ENCODE measurements at places on chromosomes 2 and 18. TPM values are rescaled to one million over a fixed set of nuclear protein-coding genes. Genes with fewer than 3 reads are reported as not detected.
A peak's percentile ranks its signal among the peaks of the same experiment; 100 is the strongest.

The VAMP8 gene
- 28.7 TPM for total RNA-seq

The FN1 gene
- total RNA-seq: not detected

The C18orf54 gene
- total RNA-seq: 0.33 TPM

The GATA6 gene
- 4.3 TPM for total RNA-seq

The DAPL1 gene
- not detected for total RNA-seq

The SMC6 gene
- total RNA-seq: 5.0 TPM

The EML6 gene
- total RNA-seq: 0.35 TPM

The IL1B gene
- total RNA-seq: not detected

The RGPD4 gene
- total RNA-seq: 0.30 TPM

The ZSWIM2 gene
- total RNA-seq: not detected

The CYP27A1 gene
- not detected for total RNA-seq

The SLC66A2 gene
- 53.4 TPM for total RNA-seq

The CPO gene
- total RNA-seq: not detected

The ZNF804A gene
- not detected for total RNA-seq

DNA sequence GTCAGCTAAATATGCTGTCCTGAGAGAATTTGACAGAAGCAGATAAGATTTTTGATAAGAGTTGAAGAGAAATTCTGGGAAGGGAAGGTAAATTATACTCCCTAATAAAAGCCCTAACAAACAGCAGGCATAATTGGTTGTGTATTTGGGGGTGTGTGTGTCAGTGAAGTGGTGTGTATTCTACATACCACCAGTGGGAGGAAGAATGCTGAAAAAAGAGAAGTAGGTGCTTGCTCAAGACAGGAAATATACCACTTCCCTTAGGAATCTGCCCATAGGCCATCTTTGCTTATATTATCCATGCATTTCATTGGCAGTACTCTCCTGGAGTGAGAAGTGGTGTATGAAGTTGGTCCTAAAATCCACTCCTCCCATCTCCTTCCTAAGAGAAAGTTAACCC, 76.2 kb downstream of the FMNL2 start:
- DNase-seq: no peak

- DNase-seq: peak; percentile 49
Observed at GRCh38 chr2:224982910-224983711, 59.2 kb downstream of the DOCK10 start.

- DNase-seq: no peak
Observed at GRCh38 chr2:42317486-42317885, 43.5 kb downstream of the COX7A2L start.

DNA sequence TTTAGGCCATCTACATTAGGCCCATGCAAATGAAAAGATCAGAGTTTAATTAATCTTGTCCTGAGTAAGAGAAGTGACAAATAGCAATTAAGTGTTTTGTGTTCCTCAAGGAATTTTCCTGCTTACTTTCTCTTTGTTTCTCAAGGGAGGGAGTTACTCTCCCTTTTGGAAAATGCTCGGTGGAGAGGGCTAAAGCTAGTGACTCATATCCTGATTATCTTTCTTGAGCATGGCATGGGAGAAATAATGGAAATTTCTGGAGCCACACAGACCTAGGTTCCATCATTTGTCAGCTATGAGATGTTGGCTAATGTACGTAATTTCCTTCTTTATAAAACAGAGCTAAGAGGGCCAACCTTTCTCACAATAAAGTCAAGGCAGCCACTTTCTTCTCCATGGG, 177.1 kb downstream of the ETAA1 start:
- DNase-seq: no peak

DNA sequence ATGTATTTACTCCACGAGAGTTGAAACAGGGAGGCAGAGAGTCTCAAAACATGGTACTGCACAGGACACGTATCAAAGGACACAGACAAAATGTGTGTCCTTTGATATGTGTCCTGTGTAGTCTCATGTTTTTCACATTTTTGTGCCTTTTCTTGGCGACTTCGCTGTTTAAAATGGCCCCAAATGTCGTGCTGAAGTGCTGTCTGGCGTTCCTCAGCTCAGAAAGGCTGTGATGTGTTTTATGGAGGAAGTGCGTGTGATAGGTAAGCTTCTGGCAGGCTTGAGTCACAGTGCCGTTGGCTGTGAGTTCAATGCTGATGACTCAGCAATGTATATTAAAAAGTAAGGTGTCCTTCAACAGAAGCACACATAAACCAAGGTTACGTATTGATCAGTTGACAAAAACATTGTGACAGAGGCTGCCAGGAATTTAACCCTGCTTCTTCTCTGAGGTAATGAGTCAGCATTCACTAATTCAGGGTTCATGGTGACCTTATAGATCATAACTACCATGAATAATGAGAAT, 78.2 kb downstream of the DYSF start:
- DNase-seq: no peak

GRCh38 chr18:28110924-28111323, 66.0 kb downstream of the CDH2 start:
- DNase-seq: no peak

GRCh38 chr2:106982350-106982749, 96.4 kb upstream of the ST6GAL2 start:
- DNase-seq: no peak

DNA sequence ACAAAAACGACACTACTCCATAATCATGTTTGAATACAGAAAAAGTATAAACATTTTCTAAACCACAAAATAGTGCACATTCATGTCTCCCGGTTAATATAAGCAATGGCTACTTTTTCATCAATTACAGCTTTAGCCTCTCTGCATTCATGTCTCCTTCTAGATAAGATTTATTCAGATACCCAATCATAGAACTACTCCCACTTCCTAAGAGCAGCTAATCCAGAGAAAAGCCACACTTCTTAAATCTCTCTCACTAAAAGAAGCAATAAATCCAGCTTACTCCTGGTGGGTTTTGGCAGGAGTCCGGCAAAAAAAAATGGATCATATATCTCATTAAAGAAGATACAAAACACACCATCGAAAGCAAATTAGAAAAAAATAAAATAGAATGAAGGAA, 20.1 kb downstream of the DSEL start:
- no peak for DNase-seq

DNA sequence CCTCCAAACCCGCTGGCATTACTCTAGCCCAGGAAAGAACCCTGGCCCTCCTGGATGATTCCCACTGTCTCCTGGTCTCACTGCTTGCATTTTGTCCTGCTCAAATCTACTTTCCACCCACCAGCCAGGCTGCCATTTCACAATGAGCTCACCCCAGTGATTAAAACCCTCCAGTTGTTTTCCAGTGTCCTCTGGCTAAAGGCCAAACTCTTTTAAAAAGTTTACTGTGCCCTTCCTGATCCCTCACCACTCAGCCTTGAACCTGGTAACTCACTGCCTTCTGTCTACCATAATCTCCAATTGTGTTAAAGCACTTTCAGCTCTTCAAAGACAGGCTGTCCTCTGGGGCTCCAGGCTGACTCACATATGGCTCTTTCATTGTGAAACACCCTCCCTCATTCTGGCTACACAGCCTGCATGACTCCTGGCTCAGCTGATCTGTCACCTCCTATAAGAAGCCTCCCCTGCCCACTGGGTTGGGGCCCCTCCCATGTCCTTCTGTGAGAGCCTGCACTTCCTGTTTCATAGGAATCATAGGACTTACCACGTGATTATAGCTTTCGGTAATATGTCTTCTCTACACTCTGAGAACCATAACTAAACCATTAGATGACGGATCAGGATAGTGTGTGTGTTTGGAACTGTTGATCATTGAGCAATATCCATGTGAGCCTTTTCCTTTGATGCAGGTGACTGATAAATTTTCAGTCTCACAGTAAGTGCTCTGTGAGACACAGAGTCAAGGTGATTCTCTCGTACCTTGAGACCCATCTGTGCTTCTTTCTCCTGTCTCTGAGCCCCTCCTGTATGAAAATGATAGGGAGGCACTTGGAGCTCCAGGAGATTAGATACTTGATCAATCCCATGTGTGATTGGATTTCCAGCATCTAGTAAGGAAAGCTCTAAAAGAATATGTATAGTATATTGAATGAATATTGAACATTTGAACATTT, 590.8 kb upstream of the ID2 start:
- peak; percentile 43 for DNase-seq

DNA sequence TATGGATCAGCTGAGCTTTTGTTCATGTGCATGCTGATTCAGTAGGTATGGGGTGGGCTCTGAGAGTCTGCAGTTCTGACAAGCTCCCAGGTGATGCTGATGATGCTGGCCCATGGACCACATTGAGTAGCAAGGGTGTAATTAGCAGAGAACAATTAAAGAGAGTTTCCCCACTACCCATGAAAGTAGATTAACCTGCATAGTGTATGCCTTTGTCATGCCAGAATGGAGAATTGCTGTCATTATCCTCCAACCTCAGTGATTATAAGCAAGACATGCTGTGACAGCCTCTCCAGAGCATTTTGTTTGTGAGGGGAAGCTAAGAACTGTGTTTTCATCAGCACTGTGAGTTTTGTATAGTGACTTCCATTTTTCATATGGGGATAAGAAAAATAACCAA, 59.5 kb upstream of the LYPD1 start:
- DNase-seq: no peak

GRCh38 chr2:57936216-57936615, 110.4 kb upstream of the VRK2 start:
- no peak for DNase-seq

GRCh38 chr2:138334323-138334722, 167.2 kb upstream of the SPOPL start:
- no peak for DNase-seq

DNA sequence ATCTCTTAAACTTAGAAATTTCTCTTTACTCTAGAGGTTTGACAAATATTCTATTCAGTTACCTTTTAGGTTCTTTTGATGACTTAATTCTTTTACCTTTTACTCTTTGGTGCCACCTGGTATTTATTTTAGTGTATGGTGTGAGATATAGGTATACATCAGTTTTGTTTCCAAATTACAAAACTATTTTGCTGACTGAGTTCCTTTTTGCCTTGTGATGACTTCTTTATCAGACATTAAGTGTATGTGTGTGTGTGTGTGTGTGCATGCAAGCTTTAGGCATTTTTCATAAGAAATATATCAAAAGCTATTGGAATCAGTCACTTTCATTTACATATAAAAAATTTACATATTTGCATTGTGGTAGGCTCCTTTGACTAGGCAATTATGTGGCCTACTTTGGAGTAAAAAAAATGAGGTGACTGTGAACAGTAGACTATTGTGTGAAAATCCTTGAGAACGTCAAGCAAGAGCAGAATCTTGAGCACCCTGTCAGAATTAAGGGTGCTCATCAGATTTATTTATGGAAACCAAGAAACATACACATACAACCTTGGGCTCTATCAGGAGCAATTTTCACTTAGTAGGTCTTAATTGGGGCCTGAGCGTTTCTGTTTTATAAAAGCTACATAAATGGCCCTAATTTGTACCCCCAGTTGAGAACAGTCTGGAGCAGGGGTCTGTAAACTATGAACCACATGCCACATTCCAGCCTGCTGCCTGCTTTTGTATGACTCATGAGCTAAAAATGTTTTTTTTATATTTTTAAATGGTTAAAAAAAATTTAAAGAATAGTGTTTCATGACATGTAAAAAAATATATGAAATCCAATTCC, 415.9 kb downstream of the SLC4A3 start:
- no peak for DNase-seq

DNA sequence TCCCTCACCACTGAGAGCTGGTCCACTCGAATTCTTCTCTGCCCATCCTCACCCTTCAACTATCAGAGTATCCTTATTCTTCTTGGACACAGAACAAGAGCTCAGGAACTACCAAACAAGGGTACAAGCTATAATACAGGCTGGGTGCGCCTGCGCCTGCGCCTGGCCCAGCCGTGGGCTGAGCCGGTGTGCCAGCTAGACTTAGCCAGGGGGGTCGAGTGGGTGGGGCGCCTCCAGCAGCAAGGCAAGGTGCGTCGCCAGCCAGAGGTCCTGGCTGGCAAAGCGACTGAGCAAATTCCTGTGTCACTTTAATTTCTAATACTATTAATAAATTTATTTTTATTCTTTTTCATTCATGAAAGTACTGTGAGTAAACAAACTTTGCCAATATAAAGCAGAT, 1072.6 kb upstream of the PIK3C3 start:
- DNase-seq: no peak

GRCh38 chr2:76678383-76679024, 843.7 kb downstream of the LRRTM4 start:
- DNase-seq: no peak

DNA sequence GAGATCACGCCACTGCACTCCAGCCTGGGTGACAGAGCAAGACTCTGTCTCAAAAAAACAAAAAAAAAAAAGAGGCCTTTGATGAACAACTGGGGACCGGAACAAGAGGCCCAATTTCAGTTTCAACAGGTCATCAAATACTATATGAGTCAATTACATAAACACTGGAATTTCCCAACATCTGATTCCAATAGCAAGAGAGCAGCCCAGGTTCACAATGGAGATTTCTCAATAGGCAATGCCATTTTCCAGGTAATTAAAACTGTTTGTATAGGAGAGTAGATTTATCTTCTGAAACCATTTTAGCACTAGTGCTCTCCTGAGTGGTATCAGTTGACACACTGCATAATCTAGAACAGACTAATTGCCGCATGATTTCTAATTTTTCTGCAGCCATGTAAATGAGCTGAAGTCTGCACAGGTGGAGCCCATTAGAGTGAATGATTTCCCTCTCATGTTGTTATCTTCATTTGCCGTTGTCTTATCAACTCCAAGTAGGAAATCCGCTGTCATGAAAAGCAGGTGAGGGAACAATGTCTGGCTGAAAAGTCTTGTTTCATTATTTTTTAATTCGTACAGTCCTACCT, 264.1 kb upstream of the MEIS1 start:
- DNase-seq: no peak

- no peak for DNase-seq
Observed at GRCh38 chr2:100141906-100142305, 484 bp downstream of the AFF3 start.

All from CD8-positive, alpha-beta T cell (primary cell).